Inflammatory macrophage treated with lipopolysaccharide for 4 hours (primary cell): ENCODE measurements at places on chromosomes 4 and X.

GRCh38 chr4:147846318-147847155 lies 114.6 kb downstream of the ARHGAP10 start:
- peak; percentile 53 for DNase-seq

DNA sequence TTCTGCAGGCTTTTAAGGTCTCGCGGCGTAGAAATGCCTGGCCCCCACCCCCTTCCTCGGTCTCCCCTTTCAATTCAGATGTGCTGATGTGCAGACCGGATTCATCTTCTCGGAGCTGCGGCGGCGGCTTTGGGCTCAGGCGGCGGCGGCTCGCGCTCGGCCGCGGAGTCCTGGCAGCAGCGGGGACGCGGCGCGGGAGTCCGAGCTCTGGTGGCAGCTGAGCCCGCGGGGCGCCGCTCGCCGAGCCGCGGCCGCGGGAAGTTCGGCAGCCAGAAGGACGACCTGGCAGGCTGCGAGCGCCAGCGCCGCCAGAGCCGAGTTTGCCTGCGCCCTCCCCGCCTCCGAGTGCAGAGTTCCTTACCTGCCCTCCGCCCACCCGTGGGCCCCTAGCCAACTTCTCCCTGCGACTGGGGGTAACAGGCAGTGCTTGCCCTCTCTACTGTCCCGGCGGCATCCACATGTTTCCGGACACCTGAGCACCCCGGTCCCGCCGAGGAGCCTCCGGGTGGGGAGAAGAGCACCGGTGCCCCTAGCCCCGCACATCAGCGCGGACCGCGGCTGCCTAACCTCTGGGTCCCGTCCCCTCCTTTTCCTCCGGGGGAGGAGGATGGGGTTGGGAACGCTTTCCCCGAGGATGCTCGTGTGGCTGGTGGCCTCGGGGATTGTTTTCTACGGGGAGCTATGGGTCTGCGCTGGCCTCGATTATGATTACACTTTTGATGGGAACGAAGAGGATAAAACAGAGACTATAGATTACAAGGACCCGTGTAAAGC lies 448 bp downstream of the TLL1 start:
- DNase-seq, result no peak

DNA sequence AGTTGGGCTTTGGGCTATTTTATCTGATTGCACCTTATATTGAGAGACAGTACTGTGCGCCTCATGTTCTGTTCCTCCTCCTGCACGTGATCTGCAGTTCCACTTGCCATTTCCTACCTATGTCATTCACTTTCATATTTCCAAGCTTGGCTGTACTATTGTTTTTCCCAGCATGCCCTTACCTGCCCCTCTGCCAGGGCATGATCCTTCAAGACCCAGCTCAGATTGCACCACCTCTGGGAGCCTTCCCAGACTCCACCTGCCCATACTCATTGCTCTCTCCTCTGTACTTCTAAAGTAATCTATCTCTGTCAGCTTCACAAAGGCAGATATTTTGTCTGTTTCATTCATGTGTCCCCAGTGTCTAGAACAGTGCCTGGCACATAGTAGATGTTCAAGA lies 11.6 kb downstream of the SLC25A5 start:
- DNase-seq, result no peak

DNA sequence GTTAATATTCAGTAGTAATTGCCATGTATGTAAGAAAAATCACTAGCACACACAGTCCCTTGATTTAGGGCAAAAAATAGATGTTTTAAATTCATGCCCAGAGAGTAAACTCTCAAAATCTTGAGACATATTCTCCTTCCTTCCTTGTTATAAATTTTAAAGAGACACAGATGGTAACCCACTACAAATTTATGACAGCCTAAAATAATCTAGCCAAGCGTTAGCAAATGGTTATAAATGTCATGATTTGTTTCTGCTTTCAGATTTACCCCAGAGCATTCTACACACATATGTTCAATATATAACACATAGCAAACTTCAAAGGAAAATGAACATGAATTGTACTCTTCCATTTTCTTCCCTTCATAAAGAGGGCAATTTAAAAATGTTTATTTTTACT lies 540.3 kb downstream of the TLL1 start:
- DNase-seq, result no peak

GRCh38 chr4:48227662-48228061 lies 42.0 kb downstream of the TEC start:
- DNase-seq, result peak; percentile 72

DNA sequence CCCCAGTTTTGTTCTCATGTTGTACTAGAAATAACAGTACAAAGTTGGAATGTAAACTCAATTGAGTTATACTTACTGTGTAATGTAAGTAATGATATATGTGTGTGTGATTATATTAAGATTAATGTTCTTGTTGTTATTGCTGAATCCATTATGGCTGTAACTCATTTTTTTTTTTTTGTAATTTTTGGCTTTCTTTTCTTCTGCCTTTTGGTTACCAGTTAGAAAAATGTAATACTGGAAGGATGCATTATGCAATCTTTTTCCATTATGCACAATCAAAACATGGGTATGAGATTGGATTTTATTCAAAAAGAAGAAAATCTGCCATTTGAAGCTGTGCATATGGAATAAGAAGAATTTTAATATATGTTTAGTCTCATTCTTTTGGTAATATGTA lies 34.0 kb downstream of the BANK1 start:
- DNase-seq, result no peak

- no peak for DNase-seq
Observed at GRCh38 chrX:22397566-22397965, 124.9 kb downstream of the CBLL2 start.

DNA sequence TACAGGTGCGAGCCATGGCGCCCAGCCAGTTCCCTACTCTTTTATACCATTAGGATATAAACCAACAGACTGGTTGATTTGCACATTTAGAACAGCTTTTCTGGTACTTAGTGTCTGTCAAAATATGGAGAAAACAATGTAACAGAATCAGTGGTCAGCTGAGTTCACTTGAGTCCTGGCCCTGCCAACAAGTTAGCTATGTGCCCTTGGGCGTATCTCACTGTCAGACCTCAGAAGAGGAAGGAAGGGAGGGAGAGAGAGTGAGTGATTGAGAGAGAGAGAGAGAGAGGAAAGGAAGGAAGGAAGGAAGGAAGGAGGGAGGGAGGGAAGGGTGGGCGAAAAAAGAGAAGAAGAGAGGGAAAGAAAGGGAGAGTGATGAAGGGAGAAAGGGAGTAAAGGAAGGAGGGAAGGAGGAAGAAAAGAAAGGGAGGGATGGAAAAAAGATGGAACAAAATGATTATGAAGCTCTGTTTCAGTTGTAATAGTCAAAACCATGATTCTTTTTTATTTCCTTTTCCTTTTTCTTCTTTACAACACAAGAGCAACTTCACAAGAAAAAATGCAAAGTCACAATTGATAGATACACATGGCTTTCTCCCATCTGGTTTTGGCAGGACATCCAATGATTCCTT lies 55.7 kb upstream of the PDGFRA start:
- no peak for DNase-seq

GRCh38 chr4:187071946-187072600 lies 348.4 kb upstream of the FAT1 start:
- no peak for DNase-seq

- no peak for DNase-seq
Observed at GRCh38 chr4:108397850-108398249, 222.5 kb upstream of the RPL34 start.

DNA sequence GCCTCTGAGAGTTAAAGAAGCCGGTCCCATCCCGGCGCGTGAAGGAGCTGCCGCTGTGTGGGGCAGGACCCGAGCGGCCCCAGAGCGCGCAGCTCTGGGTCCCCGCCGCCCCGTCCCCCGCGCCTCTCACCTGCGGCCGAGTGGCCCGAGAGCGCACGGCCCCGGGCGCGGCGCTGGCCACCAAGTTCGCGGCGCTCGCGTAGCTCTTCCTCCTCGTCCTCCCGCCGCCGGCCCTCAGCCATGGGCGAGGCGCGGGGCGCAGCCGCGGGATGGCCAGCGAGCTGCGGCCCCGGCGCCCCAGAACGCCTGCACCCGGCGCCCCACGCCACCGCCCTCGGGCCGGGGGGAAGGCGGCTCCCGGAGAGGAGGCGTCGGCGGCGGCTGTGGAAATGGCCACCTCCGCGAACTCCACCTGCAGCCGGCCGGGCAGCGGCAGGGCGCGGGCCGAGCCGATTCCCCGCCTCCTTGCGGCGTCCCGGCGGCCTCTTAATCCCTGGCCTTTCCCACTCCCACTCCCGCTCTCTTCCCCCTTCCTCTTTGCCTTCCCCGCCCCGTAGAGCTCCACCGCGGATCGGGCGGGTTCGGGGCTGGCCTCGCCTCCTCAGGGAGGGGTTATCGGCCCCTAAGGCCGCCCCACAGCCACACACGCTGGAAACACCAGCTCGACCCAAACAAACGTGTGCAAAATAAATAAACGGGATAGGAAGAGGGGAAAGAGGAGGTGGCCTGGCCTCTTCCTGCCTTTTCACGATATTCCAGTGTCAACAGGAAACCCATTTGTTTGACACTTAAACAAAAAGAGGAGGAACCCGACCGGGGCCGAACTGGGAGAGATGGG lies at the start of gene SH3D19:
SH3D19 (minus strand) TSS at position 495 of the 838 bp plus-strand sequence; CDS start at position 242, 253 bp downstream.
- no peak for DNase-seq

DNA sequence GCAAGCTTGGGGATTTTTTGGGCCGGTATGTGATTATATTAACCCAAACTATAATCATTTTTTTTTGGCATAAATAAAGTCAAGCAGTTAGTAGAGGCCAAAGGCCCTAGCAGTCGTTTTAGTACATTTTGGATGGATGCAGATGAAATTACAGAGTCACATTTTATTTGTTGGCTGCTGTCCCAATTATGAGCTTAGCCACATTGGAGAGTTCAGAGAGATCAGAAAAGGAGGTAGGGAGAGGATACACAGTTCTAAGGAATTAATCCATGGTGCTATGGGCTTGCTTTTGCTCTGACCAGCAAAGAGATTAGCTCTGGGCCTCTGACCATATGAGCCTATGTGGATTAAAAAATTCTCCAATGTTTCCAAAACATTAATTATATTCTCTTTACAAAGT lies 395.1 kb downstream of the RAPGEF2 start:
- no peak for DNase-seq

GRCh38 chr4:3792813-3793212 lies 26.6 kb downstream of the ADRA2C start:
- no peak for DNase-seq

GRCh38 chrX:68647156-68647957 lies at the start of gene STARD8:
STARD8 (plus strand) TSS chrX:68647666; CDS start chrX:68647883, 217 bp downstream.
- no peak for DNase-seq

DNA sequence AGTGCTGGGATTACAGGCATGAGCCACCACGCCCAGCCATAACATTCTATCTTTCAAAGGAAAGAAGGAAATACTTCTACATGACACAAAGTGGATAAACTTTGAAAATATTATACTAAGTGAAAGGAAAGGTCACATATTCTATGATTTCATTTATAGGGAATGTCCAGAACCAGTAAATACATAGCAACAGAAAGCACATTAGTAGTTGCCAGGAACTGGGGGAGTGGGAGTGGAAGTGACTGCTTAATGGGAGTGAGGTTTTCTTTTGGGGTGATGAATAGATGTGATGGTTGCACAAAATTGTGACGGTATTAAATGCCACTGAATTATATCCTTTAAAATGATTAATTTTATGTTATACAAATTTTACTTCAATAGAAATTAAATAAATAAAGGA lies 95.7 kb upstream of the IL15 start:
- no peak for DNase-seq

DNA sequence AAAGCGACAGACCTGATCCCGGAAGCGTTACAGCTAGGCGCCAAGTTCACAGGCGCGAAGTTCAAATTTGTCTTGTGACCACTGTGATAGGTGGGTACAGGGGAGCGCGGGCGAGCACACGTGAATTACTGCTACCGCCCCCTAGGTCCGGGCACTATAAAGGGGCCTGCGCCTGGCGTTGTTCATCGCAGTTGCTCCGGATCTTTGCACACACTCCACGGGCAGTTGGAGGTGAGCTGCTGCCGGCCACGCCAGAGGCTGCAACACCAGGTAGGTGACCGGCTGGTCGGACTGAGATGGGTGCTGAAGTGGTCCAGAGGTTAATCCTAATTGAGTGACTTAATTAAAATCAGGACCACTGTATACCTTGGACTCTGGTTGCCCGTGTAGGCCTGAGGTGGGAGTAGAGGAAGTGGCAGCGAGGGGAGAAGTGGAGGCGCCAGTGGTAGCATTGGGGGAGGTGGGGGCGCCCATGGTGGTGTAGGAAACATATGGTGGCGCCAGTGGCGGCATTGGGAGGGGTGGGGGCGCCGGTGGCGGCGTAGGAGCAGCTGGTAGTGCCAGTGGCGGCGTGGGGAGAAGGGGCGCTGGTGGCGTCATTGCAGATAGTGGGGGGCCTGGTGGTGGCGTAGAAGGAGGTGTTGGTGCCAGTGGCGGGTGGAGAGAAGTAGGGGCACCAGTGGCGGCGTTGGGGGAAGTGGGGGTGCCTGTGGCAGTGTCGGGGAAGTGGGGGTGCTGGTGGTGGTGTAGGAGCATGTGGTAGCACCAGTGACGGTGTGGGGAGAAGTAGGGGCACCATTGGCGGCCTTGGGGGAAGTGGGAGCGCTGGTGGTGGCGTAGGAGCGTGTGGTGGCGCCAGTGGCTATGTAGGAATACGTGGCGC lies at the start of gene GCNA:
GCNA (plus strand) TSS at position 185 of the 883 bp plus-strand sequence. CDS start 2,385 bp downstream, outside the sequence.
- DNase-seq, result no peak

GRCh38 chrX:67342138-67342537 lies 201.7 kb upstream of the AR start:
- no peak for DNase-seq

DNA sequence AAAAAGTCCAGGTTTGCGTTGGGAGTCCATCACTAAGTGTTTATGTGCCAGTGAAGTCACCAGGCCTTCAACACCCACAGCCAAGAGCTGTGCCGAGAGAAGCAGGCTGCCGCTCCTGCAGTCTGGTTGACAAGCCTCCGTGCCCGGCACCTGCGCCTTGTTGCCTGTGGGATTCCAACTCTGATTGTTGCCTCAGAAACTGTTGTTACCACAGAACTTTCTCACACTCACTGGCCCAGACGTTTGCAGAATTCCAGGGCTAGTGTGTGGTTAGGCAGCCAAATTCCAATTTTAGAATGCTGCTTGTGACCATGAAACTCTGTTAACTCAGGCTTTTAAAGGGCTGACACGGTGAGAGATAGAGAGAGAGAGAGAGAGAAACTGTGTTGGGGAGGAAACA lies 119.5 kb upstream of the LIMCH1 start:
- no peak for DNase-seq

- no peak for DNase-seq
Observed at GRCh38 chrX:14915596-14915995, 42.4 kb downstream of the MOSPD2 start.

- no peak for DNase-seq
Observed at GRCh38 chr4:181834071-181834470, 409.1 kb upstream of the TENM3 start.

GRCh38 chr4:82553020-82553419 lies 8.8 kb downstream of the TMEM150C start:
- no peak for DNase-seq
